AG04450 (cell line): ENCODE measurements at places on chromosomes 12 and 14. TPM values are rescaled to one million over a fixed set of nuclear protein-coding genes. Genes with fewer than 3 reads are reported as not detected.

- no peak for DNase-seq
Measured at GRCh38 chr14:101123618-101124510, 220.3 kb upstream of the RTL1 start.

GRCh38 chr12:16482726-16483125 lies 123.2 kb downstream of the LMO3 start:
- DNase-seq: no peak

GRCh38 chr12:105485921-105486320 lies 155.4 kb downstream of the C12orf75 start:
- no peak for DNase-seq

DNA sequence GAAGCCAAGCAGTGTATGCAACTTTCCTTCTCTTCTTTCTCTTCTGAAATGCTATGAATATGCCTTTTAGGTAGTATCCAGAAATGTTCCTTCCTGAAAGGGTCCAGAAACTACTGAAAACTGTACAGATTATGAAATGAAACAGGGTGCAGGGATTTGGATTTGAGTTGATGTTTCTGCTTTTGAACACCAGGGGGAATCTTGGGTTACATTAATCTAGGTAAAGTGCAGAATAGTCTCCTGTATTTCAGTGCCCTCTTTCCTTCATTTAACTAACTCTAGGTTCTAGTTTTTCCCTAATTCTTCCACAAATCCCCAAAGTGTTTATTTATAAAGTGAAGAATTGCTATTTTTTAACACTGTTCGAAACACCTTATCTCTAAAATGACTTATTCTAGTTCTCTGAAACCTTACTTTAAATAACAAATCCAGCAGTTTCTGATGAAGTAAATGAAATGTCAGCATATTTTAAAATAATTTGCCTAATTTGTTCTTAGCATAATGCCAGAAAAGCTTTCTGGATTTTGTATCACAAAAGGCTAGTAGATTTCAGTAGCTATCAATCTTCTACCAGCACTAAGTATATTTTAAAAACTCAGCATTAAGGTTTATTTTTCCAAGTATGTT lies 111.9 kb downstream of the LRRK2 start:
- no peak for DNase-seq

GRCh38 chr12:111405859-111406473 lies at the start of gene SH2B3:
SH2B3 (plus strand) TSS chr12:111405923; CDS start chr12:111418146, 12,223 bp downstream.
- no peak for DNase-seq

DNA sequence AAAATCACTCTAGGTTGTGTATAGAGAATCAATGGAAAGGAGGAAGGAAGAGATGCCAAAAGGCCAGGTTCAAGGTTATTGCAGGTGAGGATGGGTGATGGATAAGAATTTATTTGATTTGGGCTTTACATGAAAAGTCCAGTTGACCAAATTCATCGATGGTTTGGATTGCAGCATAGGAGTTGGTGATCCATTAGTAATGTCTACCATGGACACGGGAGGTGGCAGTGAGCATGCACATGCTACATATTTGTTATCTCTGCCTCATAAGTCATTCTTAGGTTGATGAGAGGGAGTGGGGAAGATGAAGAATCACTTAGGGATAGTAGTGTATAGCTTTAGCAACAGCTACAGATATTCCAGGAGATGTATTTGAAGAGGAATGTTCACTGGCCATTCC lies 211.4 kb downstream of the PHETA1 start:
- no peak for DNase-seq

- no peak for DNase-seq
Measured at GRCh38 chr12:122820838-122821271, 14.4 kb upstream of the HIP1R start.

GRCh38 chr14:28247491-28247890 lies 519.1 kb upstream of the FOXG1 start:
- DNase-seq: no peak

ASCL1 gene
- polyA plus RNA-seq: not detected in 2 replicates

CBLN3 gene
- polyA plus RNA-seq: 1.8 and 2.3 TPM in 2 replicates

OR4E2 gene
- not detected in 2 replicates for polyA plus RNA-seq
